ENCODE measurements at places on chromosomes 12 and 14. TPM values are rescaled to one million over a fixed set of nuclear protein-coding genes. Genes with fewer than 3 reads are reported as not detected.

RBP5 gene
- polyA plus RNA-seq, result not detected

DNA sequence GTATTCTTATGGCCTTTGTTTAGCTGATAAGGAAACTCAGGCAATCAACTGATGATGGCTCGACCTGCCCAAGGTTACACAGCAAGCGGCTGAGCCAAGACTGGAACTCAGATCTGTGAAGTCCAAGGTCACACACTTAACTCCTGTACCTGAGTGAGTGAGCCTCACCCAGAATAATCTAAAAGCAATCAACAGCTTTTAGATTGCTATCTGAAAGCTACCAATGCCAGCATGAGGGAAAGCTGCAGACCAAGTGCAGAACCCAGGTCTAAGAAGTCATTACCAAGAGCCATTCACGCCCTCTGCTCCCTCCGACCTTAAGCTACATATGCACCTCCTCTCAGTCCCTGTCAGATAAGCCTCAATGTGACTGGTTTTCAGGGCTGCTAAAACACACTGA, 12.1 kb downstream of the APPL2 start:
- DNase-seq, result no peak

DNA sequence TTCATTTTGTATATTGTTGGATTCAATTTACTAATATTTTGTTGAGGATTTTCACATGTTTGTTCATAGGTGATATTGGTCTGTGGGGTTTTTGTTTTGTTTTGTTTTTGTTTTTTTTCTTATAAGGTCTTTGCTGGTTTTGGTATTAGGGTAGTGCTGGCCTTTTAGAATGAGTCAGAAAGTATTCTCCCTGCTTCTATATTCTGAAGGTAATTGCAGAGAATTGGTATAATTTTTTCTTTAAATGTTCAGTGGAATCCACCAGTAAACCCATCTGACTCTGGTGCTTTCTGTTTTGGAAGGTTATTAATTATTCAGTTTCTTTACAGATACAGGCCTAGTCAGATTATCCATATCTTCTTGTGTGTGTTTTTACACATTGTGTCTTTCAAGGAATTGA, 8.9 kb downstream of the TOGARAM1 start:
- no peak for DNase-seq

DNA sequence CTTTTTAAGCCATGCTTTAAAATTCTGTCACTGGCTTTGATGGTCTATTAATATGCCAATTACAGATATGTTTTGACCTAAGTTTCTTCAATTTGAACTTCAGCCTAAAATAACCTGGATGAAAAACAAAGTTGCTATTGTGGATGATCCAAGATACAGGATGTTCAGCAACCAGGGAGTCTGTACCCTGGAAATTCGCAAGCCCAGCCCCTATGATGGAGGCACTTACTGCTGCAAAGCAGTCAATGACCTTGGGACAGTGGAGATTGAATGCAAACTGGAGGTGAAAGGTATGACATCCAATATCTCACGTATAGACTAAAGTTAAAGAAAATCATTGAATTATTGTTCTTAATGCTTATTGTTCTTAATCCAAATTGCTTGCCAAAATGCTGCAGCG, 17.2 kb upstream of the CHPT1 start:
- no peak for DNase-seq
